ENCODE measurements at places on chromosomes 5 and 9.

DNA sequence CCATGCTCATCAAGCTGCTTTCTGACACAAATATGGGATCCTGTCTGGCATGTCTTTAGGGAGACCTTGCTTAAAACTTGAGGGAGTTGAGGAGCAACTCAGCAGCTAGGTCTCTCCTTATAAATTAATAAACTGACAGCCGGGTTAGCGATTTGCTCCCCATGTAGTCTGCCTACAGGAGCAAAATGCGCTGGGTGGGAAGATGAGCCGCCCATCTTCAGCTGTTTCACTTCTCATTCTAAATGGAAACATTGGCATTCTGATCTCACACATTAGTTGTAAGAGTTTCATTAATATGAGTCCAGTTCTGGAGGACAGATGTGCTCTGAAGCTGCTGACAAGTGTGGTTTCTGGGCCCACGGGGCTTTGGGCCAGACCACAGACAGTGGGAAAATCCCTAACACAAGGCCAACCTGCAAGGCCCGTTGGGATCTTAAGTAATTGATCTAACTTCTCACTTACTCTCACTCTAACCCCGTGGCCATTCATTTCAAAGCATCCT, 197.0 kb downstream of the MCTP1 start:
- DNase-seq = no peak

GRCh38 chr5:73265641-73266040, 92.6 kb downstream of the TMEM174 start:
- no peak for DNase-seq

- DNase-seq = no peak
Observed at GRCh38 chr5:162128117-162128516, 60.5 kb downstream of the GABRG2 start.

- no peak for DNase-seq
Observed at GRCh38 chr5:147510885-147511284, 1.0 kb upstream of the DPYSL3 start.

DNA sequence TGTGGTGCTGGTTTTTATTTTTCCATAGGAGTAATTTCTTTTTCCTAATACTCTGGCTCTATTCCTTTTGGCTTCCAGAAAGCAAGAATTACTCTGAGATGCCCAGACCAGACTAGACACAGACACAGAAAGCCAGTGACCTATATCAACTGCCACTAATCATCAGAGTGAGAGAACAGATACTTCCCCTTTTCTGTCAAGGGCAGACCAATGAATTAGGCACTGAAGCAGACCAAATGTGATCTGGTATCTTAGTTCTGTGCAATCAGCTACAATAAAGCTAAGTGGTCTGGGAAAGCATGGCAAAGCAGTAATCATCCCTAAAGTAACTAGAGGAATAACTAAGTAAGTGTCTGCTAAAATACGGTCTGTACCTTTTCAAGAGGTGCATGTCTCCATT, 239.1 kb downstream of the ELAVL2 start:
- no peak for DNase-seq

GRCh38 chr5:161530700-161531099, 15.8 kb downstream of the GABRB2 start:
- DNase-seq = no peak

- no peak for DNase-seq
Observed at GRCh38 chr5:112762113-112762810, 24.6 kb downstream of the APC start.

DNA sequence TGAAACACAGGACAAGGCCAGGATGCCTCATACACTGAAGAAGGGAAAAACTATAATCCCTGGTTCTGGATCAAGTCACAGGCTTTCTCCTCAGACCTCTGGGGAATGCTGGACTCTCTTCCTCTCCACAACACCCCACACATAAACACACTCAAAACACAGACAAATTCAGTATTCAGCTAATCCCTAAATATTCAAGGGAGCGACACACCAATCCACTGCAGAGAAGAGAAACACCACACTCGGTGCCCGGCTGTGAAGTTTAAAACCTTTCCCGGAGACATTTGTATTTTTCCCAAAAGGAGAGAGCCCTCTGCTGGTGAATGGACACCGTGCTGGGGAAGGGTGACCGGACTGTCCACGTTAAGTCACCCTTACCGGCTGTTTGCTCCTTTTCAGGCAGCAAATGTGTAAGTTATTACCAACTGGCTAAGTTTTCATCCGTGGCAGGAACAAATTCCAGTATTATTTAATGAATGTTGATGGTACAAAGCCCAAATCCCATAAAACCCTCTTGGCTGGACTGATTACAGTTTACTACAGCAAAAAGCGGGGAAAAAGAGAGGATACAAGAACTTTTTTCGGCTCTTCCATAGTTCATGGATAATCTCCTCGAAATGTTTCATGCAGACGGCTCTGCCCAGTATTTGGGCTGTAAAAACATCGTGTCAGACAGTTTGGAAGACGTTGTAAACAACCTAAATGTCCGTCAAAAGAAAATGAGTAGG, 130.9 kb upstream of the SLC30A5 start:
- no peak for DNase-seq

- DNase-seq = no peak
Observed at GRCh38 chr9:18623221-18624079, 149.5 kb downstream of the ADAMTSL1 start.

DNA sequence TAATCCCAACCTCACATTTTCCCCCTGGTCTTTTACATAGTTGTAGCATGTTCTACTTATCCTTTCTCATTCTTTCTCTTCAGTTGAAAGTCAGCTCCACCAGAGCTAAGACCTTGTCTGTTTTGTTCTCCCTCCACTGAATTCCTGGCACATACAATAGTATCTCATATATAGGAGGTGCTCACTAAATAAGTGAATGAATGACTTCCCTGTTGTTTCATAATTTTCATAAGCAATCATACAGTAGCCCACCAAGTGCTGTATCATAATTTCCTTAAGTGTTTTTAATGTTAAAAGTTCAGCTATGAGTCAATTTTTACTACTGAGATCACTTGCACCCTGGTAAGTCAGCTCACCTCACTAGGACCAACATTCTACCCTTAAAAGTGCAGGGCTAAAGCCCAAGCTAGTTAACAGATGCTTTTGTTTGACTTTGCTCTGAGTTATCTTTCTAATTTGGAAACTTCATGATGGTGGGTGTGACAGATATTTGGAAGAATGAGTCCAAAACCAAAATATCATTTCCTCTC, 27.6 kb downstream of the TMEM245 start:
- DNase-seq = no peak

DNA sequence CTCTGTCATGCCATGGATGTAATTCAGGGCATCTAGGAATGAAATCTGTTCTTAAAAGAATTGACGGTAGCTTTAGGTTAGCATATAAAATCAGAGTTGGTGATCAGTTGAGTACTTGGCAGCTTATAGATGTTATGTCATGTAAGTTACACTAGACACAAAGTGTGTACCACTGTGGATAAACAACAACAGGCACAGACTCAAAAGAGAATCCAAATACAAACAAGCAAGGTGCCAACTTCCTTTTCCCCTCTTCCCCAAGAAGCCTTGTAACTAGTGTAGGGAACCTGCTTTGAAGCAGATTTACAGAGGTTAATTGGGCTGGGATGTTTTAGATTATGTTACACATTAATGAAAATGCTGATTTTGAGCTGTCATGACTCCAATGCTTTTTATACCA, 167.2 kb downstream of the PBX3 start:
- no peak for DNase-seq
